Activated CD4-positive, alpha-beta T cell treated with anti-CD3 and anti-CD28 coated beads, Interleukin-2, amount 50 U/mL, for 16 hours (primary cell): ENCODE measurements at places on chromosomes 6 and 20.
A peak's percentile ranks its signal among the peaks of the same experiment; 100 is the strongest.

GRCh38 chr6:7546896-7547295, 5.4 kb downstream of the DSP start:
- no peak for DNase-seq

DNA sequence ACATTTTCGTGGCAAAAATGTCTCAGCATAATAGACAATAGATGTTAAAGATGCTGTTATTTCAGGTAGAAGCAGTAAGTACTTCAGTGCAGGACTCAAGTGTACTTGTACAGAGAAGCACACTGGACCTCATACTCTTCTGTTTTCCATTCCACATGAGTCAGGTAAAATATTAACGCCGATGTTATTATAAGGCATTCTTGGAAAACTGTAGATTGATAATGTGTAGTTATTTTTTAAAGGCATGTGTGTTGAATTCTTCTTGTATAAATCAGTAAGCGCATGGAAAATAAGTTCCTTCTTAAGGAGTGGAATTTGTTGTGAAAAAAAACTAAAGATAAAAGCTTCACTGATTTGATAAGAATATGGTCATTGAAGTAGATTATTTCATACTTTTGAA, 45.8 kb downstream of the DOP1A start:
- DNase-seq, result no peak

DNA sequence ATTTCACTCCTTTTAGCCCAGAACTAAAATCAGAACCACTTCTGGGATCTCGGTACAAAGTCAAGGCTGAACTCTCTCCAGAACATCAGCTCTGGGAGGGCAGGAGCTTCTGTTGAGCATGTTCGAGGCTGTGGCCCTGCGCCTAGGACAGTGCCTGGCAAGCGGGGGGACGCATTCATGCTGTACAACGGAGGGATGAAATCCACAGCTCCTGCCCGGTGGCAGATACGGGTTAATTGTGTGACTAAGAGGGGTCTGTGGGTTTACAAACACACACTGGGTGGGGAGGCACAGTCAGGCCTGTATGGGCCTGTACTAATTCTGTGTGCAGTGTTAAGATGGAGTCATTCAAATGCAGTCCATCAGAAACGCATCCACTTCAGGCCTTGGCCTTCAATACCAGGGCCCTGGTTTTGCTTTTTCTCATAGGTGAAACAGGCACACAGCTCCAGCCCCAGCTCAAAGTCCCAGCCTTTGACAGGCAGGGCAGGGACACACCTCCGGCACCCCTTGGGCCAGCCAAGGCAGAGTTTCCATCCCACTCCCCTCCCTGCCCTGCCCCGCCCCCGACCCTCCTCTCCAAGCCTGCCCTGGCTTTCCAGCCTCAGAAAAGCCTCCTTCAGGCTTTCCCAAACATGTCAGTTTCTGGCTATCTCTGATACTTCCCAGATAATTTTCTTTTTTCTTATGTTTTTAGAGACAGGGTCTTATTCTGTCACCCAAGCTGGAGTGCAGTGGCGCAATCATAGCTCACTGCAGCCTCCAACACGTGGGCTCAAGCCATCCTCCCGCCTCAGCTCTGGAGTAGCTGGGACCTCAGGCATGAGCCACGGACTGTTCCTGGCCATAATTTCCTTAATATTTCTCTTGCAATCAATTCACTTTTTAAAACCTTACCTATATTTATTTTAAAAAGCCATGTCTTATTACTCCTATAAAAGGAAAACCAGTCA, 109.8 kb downstream of the SULF2 start:
- DNase-seq, result no peak

GRCh38 chr6:53437557-53438202, 88.9 kb upstream of the ELOVL5 start:
- DNase-seq, result peak; percentile 70
